ENCODE measurements at places on chromosomes 1 and 21.

GRCh38 chr1:226026833-226027232, 27.7 kb upstream of the SDE2 start:
- no peak for DNase-seq
- no peak overlapping the region for H3K4me3 ChIP-seq
- no peaks in the 10 kb centered on the region for H3K27me3 ChIP-seq

DNA sequence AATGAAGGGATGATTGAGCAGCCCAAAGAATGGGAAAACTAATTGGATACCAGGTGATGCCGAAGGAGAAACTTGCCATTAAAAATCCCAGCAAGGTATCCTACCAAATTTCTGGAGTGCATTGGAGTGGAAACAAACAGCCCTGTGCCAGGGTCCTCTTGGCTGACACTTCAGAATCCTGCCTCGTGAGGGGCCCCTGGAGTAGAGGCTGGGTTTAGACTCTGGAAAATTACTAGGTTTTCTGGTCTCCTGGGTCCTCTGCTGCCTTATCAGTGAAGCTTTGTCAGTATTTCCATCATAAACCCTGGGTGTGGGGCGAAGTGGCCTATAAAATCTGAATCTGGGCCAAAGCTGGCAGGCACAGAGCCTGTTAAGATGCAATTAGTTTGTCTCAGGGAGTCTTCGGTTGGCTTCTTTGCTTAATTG, 289.2 kb upstream of the USP24 start:
- DNase-seq: no peak
- H3K4me1 ChIP-seq: peaks cover 13% of the 10 kb centered on the region
- H3K36me3 ChIP-seq: no peaks in the 10 kb centered on the region
- H3K27ac ChIP-seq: peak overlapping the region; percentile 34
- H3K27me3 ChIP-seq: no peaks in the 10 kb centered on the region
- no peak overlapping the region for H3K4me3 ChIP-seq

DNA sequence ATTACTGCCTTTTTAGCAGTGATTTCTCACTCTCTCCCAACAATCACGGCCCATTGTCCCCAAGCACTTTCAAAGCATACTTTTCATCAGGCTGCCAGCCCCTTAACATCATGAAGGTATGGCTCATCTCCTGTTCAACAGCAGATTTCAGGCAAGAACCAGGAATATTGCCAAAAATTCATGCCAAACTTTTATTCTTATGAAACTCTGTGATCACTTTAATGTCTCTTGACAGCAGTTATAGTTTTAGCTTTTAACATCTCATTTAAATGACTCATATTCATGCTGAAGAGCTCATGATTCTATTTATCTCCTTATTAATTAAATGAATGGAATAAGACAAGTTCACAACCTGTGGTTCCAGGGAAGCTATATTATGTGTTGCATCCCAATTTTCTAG, 235.1 kb downstream of the GRIK1 start:
- no peaks in the 10 kb centered on the region for H3K27me3 ChIP-seq
- no peak overlapping the region for H3K27ac ChIP-seq

DNA sequence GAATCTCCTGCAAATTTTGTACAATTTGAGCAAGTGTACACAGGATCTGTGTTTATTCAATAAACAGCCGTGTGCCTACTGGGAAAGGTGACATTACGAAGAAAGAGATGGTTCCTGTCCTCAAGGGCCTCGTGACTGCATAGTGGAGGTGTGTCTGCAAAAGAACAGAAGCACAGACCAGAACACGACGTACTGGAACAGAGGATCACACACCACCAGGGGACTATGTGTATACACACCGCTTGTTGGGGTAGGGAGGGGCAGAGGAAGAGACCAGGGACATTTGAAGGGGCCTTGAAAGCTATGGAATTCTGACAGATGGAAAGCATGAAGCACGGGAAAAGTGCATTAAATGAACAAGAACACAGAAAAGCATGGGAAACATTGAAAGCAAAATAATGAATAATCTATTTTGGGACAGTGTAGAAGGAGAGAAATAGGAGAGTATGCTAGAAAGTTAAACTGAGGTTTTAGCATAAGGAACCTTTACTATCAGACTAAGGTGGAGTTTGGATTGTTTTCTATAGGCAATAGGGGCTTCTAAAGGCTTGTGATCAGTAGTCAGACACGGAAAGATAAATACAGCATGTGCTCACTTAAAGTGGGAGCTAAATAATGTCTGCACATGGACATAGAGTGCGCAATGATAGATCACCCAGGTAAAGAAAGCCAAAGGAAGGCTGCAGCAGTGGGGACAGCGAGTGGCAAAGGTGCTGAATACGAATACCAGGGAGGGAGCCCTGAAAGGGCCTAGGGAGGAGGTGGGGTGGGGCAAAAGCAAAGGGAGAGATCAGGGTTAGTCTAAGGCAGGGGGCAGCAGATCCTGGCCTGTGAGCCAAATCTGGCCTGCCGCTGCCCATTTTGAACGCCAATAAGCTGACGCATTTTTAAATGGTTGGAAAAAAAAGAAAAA, 11.0 kb downstream of the JAK1 start:
- no peaks in the 10 kb centered on the region for H3K27me3 ChIP-seq
- DNase-seq: no peak
- peaks cover 31% of the 10 kb centered on the region for H3K4me1 ChIP-seq
- H3K27ac ChIP-seq: no peak overlapping the region

DNA sequence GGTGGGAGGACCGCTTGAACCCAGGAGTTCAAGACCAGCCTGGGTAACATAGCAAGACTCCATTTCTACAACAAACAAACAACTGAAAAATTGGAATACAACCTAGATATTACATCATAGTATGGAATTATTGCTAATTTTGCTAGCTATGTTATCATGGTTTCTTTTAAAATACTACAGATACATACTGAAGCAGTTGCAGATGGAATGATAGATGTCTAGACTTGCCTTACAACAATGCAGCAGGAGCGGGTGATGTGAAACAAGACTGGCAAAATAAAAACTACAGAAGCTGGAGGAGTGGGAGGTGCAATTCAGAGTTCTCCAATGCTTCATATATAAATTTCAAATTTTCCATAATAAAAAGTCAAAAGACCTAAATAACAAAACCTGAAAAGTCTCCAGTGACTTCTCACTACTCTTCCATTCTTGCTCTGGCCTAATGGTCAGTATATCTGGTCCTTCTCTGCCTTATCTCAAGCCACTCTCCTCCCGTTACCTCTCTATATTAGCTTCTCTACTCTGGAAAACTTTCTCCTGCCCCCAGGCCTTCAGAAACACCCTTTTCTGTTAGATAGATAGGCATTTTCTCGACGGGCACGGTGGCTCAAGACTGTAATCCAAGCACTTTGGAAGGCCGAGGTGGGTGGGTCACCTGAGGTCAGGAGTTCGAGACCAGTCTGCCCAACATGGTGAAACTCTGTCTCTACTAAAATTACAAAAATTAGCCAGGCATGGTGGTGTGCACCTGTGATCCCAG, 28.5 kb upstream of the TMEM200B start:
- DNase-seq: no peak
- H3K27ac ChIP-seq: no peak overlapping the region
- no peaks in the 10 kb centered on the region for H3K27me3 ChIP-seq
- no peak overlapping the region for H3K4me3 ChIP-seq
- peaks cover 3% of the 10 kb centered on the region for H3K4me1 ChIP-seq

DNA sequence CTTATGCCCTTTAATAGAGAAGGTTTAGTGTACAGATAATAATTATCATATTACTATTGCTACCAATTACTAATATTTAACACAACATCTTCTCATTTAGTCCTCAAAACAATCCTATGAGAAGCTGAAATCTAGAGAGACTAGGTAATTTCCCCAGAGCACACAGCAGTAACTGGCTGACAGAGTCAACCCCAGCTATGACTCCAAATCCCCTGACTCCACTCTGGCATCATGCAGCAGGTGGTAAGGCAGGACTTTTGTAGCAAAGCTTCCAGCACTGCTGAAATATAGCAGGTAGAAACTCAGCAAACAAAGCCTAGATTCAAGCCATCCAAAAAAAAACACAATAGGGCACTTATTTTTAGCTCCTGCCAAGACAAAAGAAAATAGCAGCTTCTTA, 79.3 kb upstream of the RGS2 start:
- H3K4me3 ChIP-seq: no peak overlapping the region
- H3K27me3 ChIP-seq: no peaks in the 10 kb centered on the region
- no peaks in the 10 kb centered on the region for H3K4me1 ChIP-seq

Measured in thoracic aorta (tissue), 2 donors.